ENCODE measurements at places on chromosomes 6 and 20.

GRCh38 chr6:56246541-56246880 is 869 bp downstream of the COL21A1 start:
- DNase-seq = no peak

GRCh38 chr6:26286168-26286877 is 78.7 kb upstream of the BTN3A2 start:
- DNase-seq = peak; percentile 83

DNA sequence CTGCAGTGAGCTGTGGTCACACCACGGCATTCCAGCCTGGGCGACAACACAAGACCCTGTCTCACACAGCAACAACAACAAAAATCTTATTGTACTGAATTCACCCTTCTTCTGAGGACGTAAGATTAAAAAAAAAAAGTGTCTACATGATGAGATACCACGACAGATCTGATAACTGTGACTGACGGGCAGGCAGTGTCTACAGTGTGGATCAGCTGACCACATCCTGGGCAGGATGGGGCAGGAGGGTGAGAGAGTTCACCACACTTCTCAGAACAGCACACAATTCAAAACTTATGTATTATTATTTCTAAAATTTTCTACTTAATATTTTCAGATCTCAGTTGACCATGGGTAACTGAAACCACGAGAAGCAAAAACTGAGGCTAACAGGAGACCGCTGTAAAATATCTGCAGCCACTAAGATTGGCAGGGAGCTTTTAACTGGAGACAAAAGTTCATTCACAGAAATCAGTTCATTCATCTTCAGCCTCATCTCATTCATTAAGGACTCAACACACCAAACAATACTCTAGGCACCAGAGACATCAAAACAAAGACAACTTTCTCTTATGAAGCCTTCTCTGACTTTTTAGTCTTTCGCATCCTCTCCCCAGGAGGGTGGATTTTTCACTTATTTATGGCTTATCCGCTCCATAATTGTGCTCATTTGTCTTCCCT is 15.7 kb upstream of the NHSL1 start:
- no peak for DNase-seq

DNA sequence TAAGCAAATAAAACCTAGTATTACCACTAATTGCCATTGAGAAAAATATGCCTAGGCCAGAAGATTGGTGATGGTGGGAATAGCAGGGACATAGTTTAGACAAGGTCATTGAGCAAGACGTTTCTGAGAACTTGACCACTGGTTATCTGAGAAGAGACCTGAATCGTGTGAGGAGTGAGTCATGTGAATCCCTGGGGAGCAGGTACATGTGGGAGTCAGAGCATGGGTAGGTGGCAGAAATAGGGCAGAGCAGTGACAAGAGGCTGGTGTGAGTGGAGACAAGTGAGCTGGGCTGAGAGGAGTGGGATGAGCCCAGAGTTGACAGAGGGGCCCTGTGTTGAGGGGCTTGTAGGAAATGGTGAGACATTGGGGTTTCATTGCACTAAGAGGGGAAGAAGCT is 16.4 kb downstream of the MICA start:
- DNase-seq = no peak

- no peak for DNase-seq
Measured at GRCh38 chr6:26295691-26296555, 69.1 kb upstream of the BTN3A2 start.

DNA sequence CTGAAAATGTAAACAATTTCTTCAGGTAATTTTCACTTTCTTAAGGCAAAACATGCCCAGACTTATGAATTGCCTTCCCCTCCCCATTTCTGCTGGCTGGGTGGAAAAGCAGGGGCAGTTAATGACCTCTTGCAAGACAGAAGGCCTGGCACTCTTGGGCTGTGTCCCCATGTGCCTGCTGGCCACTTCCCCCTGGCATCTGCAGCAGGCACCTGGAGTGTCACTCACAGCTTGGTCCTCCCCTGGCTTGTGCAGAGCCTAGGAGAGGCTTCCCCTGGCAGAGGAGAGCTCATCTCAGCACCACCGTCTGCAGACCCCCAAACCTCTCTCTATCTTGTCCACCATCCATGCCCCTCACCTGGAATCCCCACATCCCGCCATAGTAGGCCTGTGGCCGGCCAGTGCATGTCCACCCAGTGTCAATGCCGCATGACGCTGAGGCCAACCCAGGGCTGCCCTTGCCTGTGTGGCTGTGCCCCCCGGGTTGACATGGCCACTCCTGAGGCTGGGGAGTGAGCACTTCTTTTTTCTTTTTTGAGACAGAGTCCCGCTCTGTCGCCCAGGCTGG is 83.5 kb upstream of the SLC22A23 start:
- no peak for DNase-seq

DNA sequence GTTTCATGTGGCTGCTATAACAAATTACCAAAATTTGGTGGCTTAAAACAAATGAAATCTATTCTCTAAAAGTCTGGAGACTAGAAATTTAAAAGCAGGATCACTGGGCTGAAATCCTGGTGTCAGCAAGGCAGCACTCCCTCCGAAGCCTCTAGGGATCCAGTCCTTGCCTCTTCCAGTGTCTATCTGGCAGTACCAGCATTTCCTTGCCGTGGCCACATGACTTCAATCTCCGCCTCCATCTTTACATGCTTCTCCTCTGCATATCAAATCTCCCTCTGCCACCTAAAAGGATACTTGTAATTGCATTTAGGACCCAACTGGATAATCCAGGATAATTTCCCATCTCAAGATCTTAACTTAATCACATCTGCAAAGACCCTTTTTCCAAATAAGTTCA is 30.2 kb downstream of the ARHGAP18 start:
- DNase-seq = no peak

DNA sequence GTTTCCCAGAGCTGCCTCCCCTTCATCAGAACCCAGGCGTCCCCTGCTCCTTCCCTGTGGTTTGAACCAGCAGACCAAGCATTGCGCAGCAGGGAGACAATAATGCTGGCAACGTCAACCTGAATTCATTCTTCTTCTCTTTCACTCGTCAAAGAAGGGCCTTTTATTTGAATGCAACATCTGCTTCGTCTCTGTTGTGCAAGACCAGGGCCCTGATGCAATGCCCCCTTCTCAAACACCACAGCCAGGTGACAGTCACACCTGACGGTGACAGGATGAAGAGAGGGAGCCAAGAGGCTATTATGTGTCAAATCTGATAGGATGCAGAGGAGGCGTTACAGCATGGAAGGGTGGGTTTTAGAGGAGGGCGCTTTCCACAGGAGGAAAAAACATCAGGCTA is 8.0 kb downstream of the INSM1 start:
- no peak for DNase-seq

DNA sequence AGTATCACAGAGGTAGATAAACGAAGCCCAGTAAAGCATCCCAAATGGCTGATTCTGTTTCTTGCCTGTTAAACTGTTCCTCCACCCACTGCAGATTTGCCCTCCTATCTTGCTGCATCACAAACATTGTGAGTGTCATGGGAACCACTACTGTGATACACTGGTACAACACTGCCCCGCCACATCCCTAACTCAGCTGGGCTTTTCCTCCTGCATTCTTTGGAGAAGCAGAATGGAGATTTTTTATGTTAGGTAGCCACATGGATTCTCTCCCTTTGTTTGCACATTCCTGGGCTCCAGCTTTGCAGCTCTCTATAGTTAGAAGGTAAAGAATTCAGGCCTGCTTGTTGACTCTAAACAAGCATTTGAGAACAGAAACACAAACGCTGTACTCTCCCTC is 234.1 kb downstream of the TMEM242 start:
- no peak for DNase-seq

GRCh38 chr6:146154197-146154596 is 125.3 kb downstream of the GRM1 start:
- no peak for DNase-seq

DNA sequence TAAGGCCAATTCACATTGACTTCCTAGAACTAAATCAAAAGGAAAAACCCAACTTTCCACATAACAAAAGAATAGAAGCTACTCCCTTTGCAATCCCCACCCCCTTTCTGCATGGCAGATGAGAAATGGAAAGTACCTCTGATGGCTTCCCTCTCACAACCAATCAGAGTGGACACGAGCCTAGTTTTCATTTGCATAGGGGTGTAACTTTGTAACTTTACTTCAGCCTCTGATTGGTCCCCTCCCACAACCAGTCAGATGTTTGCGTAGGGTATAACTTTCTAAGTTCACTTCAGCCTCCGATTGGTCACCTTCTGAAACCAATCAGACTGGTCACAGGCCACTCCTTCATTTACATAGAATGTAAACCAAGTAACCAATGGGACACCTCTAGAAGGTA is 328.5 kb downstream of the CDH26 start:
- DNase-seq = no peak

DNA sequence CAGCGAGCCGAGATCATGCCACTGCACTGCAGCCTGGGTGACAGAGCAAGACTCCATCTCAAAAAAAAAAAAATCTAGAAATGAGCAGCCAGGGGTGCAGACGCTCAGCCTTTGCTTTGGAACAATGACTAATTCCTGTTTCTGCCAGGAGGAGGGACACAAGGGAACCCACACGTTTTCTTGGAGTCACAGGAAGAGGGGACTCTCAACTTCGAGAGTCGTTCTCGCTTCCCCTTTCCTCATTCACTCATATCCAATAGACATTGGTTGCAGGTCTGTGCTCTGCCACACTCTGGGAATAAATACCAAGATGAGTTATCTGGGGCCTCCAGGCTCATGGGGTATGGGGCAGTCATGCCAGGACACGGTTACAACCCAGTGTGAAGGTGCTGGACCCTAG is 91.5 kb upstream of the RREB1 start:
- no peak for DNase-seq

DNA sequence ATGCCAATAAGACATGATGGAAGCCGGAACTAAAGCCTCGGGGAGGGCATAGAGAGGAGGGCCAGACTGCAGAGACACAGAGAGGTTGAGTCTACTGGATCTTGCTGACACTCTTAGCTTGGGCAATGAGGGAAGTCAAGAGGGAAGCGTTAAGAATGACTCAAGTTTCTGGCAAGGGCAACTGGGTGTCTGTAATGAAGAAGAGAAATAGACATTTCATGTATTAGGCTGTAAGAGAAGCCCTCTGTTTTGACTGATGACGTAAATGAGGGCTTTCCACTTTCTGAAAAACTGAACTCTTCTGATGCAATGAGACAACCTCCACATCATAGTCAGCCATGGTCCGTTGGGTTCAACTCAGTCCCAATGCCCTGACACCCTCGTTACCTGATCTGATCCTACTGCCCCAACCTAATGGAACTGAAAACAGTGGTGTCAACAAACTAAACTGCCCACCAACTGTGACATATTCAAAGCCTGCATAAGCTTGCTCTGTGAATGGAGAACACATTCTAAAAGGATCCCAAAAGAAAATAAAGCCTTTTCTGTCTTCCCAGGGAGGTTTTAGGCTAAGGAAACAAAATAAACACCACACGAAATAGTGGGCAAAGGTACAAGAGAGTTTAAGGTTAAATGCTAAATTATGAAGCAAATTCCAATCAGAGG is 45.8 kb upstream of the PNRC1 start:
- no peak for DNase-seq

DNA sequence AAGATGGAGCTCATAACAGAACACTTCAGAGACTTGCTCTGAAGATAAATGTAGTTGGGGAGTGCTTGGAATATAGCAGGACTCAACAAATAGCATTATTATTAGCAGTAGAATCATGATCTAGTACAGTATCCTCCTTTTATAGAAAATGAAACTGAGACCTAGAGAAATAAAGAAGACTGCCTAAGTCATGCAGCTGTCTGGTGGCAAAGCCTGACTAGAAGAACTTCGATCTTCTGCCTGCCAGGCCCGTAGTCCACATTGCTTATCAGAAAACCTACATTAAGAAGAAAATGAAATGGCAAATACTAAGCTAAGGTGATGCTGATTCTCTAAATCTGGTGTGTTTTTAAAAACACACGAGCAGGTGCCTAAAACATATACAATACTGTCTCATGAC is 46.4 kb upstream of the DST start:
- no peak for DNase-seq

DNA sequence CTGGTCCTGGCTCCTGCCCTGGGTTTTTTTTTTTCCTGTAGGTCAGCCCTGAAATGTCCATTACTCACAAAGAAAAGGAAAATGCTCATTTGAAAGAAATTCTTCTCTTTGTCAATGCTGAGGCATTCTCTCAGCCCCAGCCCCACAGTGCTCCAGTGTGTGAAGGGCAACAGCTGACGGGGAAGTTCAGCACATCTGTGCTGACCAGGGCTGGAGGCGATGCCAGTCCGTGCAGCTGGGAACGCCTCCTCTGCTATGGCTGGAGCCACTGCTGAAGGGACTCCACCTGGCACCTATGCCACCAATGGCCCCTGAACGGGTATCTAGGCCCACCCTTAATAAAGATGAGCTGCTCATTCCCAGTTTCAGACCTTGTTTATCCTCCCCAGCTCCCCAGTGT is 71.9 kb upstream of the SLCO4A1 start:
- DNase-seq = no peak

GRCh38 chr20:25014816-25015215 is 22.3 kb upstream of the APMAP start:
- no peak for DNase-seq

DNA sequence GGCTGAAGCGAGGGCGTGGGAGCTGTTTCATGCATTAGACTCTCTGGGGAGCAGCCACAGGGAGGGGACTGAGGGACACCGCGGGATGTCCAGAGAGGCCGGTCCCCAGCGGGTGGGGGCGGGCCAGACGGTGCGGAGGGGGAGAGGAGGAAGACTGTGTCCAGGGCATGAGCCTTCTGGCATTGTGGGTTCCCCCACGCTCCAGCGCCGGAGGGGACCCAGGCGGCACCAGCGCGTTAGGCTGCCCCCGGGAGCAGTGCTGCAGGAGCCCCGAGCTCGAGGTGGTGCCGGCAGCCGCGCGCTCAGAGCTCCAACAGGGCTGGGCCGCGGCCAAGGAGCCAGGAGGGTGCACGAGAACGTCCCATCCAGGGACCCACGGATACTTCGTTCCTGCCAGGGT is 14.4 kb downstream of the SLC22A3 start:
- DNase-seq = no peak

DNA sequence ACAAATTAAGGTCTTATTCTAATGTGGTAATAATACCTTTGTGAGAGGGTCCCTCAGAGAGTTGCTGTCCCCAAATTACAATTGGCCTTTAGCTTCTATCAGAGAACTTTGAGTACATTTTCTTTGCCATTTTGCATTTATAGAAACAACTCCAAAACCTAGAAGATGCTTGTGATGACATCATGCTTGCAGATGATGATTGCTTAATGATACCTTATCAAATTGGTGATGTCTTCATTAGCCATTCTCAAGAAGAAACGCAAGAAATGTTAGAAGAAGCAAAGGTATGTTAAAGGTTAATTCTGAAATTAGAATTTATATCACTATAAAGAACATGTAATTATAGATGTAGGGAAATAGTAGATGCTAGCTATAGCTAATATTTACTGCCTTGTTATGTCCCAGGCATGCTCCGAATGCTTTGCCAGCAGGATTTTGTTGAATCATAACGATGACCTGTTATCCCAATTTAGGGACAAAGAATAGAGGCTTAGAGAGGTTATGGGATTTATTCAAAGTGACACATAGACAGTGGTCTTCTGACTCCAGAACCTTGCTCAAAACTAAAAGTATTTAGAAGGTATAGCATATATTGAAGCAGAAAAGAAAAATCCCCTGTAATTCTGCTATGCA is 7.4 kb downstream of the PFDN4 start:
- DNase-seq = no peak

- no peak for DNase-seq
Measured at GRCh38 chr6:36377594-36377993, 9.9 kb downstream of the ETV7 start.

- no peak for DNase-seq
Measured at GRCh38 chr6:36979347-36979742, 6.7 kb downstream of the MTCH1 start.

- no peak for DNase-seq
Measured at GRCh38 chr6:24352434-24352833, 5.4 kb downstream of the DCDC2 start.

- DNase-seq = no peak
Measured at GRCh38 chr6:123965894-123966293, 162.2 kb downstream of the NKAIN2 start.

Data from stimulated activated CD8-positive, alpha-beta memory T cell treated with anti-CD3 and anti-CD28 coated beads, Interleukin-4, amount 100 ng/mL, for 48 hours (primary cell).